ENCODE measurements at places on chromosomes 7 and 10. TPM values are rescaled to one million over a fixed set of nuclear protein-coding genes. Genes with fewer than 3 reads are reported as not detected.

The CABCOCO1 gene
- not detected for total RNA-seq

The DOCK1 gene
- total RNA-seq = 0.35 TPM

- DNase-seq = no peak
Measured at GRCh38 chr10:73967022-73967429, 30.9 kb upstream of the VCL start.

DNA sequence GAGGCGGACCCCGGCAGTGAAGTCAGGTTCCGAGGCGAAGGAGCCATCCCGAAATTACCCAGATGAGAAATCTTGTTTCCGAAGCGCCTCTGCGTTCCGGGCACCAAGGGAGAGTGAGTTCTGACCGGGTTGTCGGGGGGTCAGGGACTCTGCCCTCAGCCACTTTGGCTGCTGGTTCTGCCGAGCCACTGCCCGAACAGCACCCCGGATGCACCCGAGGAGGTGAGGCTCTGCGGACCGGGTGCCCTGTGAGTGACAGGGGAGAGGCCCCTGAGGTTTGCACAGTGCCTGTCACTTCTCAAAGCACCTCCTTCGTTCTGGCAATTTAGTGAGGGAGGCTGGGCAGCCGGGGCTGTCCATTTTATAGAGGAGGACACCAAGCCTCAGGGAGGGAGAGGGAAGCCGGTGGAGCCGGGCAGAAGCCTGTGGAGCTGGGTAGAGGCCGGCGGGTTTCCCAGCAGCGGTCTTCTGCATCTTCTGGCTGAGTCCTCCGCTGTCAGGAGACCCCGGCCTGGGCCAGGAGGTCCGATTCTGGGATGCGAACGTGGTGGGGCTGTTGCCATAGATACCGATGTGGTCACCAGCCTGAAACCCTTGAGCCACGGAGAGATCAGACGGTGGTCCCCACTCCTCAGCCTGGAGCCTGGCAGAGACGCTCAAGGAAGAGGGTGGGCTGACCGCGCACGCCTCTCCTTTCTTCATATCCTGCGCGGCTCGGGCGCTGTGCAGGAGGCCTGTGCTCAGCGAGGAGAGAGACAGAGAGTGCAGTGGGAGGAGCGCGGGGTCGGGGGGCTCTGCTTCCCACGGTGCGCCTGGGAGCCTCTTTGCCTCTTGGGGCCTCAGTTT is 18.9 kb upstream of the SHH start:
- DNase-seq = no peak

GRCh38 chr7:44883961-44884620 is 1.2 kb downstream of the PURB start:
- DNase-seq = no peak

GRCh38 chr7:108419961-108420908 is 36.0 kb downstream of the NRCAM start:
- DNase-seq = no peak

DNA sequence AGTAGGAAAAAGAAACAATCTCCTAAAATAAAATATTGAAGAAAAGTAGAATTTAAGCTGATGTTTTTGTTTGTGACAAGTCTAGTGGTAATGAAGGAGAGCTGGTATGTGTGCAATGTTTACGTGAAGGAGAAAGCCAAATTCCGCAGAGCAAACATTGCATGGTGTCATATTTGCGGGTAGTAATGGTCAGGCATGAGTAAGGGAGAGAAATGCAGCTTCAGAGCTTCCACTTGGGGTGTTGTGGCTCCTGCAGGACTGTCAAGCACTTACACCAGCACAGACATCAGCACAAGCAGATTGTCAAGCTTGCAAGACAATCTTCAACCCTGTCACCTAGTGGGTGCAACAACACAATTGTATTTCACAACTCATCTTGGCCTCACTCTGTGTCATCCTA is 136.5 kb upstream of the ETV1 start:
- no peak for DNase-seq

DNA sequence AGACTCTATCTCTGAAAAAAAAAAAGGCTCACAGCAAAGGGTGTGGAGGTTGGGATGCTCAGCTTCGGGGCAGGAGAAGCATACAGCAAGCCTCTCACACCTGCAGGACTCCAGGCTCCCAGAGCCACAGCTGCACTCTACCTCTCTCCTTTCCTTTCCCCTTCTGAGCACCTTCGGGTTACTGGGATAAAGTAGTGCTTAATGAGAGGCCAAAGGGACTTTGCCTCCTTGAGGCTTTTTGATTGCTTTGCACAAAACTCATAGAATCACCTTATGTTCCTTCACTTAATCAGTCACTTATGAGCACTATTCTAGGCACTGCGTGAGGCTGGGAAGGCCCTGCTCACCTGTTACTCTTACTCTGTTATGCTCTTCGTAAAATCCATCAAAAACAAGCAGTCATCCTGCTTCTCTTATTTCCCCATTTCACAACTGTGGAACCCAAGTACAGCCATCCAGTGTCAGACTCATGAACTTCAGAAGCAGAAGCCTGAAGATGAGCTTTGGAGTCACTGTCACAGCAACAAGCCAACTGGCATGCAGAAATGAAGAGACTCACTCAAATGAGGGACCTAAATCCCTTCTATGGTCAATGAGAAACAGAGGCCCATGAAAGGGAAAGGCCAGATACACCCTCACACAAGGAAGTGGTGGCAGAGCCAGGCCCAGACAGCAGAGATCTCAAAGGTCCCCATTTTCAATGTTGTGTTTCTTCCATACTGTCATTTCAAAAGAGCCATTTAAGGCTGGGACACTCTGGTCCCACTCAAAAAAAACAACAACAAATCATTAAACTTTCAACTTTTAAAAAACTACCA is 205.4 kb downstream of the KCNMA1 start:
- DNase-seq = no peak

The PLA2G12B gene
- total RNA-seq = not detected

The MCMBP gene
- 90.8 TPM for total RNA-seq

- DNase-seq = no peak
Measured at GRCh38 chr10:37703114-37703513, 154.3 kb downstream of the ZNF248 start.

DNA sequence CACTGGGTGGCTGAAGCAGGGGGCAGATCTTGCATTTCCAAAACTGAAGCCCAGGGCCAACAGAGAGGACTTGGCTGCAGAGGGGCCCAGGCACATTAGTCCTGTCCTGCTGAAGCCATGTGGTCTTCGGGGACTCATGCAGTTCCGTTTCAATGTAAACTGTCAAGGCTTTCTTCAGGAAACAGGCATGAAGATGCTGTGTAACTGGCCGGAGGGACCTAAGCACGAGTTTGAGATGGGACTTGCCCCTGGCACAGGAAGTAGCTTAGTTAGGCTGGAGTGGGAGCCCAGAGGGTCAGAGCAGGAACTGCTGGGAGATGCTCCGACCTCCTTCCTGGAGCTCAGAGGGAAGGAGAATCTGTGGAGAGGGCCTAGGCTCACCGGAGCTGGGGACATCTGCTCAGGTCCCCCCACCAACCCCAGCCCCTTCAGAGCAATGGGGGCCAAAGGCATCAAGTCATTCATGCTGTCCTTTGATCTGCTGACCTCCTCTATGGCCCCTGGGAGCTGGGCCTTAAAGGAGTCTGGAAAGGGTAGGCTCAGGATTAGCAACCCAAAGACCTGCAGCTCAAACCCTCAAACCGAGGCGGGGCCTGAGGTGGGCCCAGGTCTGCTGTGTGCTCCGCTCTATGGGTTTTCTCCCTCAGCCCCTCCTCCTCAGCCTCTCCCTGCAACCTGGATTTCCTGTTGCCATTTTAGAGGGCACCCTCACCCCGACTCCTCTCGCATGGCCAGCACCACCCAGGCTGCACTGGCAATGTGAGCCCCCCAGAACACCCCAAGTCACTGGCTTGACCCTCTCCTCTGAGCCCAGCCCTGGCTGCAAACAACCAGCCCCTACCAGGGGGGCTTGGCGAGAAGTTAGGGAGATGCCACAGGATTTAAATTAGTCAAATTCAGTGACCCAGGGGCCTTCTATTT is 4.4 kb upstream of the MNX1 start:
- DNase-seq = no peak

The OR6V1 gene
- not detected for total RNA-seq

The EPHB4 gene
- 2.4 TPM for total RNA-seq

DNA sequence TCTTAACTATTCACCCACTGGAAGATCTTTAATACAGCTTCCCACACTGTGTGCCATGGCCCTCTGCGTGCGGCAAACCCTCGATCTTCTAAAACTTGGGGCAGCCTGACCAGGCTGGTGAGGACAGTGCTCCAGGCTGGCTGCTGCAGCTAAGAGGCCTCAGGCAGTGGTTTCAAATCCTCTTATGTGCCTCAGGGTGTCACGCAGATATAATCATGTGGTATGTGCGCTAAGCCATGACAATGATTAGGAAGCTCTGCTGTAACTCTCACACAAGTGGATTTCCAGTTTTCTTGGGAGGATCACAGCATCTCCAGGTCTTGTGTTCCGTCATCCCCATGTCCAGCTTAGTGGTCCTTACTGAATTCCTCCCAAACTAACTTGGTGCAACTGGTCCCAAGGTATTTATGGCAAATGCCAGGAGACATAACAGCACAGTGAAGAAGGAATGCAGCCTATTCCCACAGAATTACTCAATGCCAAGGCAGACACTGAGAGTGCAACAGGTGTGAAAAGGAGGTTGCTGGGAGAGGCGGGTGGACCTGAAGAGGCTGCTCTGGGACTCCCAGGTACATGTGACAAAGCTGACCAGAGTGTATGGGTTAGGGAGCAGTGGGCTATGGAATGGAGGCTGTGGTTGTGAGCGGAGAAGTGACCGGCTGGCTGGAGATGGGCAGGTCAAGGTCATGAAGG is 2.3 kb downstream of the HPS1 start:
- DNase-seq = no peak

GRCh38 chr7:33792547-33793105 is 112.7 kb upstream of the BMPER start:
- no peak for DNase-seq

The ALOX5 gene
- total RNA-seq = 4.0 TPM

The NME8 gene
- total RNA-seq = not detected

The PAX4 gene
- not detected for total RNA-seq

DNA sequence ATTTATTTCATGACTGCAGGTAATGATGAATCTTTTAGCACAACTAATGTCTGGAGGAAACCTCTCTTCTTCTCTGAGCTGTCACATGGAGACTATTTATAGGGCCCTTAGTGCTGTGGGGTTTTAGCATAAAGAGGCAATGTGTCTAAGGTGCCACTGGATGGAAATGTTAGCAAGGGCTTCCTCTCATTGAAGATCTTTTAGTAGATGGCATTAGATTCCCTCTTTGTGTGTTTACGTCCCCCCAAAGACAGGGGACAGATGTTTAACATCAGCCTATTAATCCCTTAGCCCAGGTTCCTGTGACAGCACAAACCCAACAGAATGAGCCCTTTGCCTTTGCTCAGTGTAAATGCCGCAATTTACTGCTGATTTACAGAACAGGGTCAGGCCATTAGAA is 208.6 kb downstream of the SKAP2 start:
- DNase-seq = no peak

The CALML5 gene
- not detected for total RNA-seq
